ENCODE measurements at places on chromosomes 16 and 17.
A peak's percentile ranks its signal among the peaks of the same experiment; 100 is the strongest.

DNA sequence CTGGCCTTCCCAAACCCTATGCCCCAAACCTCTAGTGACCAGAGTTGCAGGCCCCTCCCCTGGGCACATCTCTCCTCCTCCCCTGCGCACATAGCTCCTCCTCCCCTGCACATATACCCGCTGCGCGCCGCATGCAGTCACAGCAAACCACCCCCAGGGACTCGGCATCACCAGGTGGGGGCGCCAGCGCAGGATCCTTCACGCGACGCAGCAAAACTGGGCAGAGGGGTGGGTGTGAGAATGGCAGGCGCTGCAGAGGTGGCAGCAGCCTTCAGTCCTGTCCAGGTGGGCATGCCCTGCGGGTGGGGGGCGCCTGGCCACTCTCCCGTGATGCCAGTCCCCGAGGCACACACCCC is 5.6 kb downstream of the CORO6 start:
- peak; percentile 65 for DNase-seq

DNA sequence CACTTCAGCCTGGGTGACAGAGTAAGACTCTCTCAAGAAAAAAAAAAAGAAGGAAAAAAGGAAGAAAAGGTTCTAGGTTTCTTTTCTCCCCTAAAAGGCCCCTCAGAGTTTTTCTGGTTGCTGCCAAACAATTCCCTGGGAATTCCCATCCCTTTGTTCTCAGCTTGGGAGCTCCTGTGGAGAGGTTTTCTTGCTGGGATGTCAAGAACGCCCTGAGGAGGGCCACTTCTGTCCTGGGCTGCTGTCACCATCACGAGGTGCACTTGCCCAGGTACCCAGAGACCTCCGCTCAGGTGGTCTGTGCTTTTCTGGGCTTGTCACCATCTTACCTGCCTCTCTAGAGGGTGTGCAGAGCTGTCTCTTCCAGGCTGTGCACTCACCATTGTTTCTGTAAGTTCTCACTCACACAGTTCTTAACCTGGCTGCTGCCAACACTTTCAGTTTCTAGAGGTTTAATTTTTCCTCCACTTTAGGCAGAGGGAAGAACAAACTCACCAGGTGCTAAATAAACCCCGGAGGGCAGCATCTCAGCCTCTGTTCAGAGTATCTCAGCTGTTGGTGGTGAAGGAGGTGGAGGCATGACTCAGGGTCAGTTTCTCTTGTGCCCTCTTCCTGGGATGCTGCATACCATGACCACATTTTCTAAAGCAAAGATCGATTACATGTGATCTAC is 2.4 kb upstream of the COX6A2 start:
- DNase-seq, result no peak

DNA sequence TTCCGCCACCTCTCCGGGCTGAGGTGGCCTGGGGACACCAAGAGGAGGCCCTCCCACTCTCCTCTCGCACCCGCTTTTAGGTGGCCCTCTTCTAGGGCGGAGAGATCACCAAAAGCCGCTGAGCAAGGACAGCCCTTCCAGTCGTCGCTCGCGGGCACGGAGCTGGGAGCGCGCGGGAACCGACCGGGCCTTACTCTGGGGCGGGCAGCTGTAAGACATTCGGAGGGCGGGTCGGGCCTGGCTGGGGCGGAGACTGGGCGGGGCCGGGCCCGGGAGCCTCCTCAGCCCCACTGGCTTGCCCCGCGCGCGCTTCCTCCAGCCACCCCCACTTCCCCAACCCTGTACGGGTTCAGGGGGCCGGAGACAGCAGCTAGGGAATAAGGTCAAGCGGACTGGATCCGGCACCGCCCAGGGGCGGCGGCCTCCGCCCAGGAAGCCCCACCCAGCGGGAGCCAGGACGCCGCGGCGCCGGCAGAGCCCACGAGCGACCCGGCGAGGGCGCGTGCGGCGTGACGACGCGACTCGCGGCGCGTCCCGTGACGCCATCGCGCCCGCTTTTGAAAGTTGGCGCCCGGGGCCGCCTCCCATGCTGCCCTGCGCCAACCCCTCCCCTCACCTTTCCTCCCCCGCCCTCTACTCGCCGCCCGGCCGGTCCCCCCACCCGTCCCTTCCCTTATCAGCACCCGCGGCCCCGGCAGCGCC is 351 bp upstream of the CTCF start:
- DNase-seq, result peak; percentile 89

GRCh38 chr16:90057738-90058173 is 19.4 kb downstream of the PRDM7 start:
- DNase-seq, result no peak

GRCh38 chr16:54928411-54929089 is 2.1 kb upstream of the IRX5 start:
- peak; percentile 62 for DNase-seq

DNA sequence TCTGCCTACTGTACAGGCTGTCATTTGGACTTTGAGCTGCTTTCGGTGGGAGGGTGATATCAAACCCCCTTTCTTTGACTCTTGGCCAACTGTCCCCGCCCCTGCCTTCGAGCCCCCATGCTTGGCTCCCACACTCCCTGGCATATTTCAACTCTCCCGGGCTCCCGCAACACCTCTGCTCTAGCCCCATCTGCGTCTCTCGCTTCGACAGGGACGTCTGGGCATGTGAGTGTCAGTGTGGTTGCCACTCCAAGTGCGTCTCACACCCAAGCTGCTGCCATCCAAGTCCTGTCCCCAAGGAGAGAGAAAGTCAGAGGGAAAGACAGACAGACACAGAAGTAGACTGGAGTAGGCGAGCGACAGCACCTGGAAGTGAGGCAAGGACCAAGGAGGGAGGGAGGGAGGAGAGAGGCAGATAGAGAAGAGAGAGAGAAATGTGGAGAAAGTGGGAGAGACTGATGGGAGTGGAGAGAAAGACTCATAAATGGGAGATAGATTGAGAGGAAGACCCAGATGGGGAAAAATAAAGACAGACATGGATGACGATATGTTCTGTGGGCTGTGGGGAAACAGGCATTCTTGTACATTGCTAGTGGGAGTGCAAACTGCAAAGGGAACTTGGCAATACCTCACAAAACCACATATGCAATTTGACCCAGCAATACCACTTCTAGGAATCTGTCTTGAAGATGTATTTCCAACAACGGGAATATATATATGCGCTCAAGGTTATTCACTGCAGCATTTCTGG is 11.8 kb downstream of the STARD3 start:
- DNase-seq, result no peak

Data from NCI-H187 (cell line).